Activated effector memory CD4-positive, alpha-beta T cell treated with anti-CD3 and anti-CD28 coated beads, Interleukin-2, amount 50 U/mL, for 16 hours (primary cell): ENCODE measurements at places on chromosomes 3 and 15.

- peak; percentile 75 for DNase-seq
Observed at GRCh38 chr3:108153451-108153981, 62.7 kb upstream of the CD47 start.

GRCh38 chr15:83113881-83114674 lies 6.6 kb downstream of the TM6SF1 start:
- DNase-seq, result no peak

- no peak for DNase-seq
Observed at GRCh38 chr3:66017591-66017990, 21.1 kb downstream of the MAGI1 start.

GRCh38 chr3:193826159-193826795 lies 233.3 kb downstream of the OPA1 start:
- DNase-seq, result no peak

DNA sequence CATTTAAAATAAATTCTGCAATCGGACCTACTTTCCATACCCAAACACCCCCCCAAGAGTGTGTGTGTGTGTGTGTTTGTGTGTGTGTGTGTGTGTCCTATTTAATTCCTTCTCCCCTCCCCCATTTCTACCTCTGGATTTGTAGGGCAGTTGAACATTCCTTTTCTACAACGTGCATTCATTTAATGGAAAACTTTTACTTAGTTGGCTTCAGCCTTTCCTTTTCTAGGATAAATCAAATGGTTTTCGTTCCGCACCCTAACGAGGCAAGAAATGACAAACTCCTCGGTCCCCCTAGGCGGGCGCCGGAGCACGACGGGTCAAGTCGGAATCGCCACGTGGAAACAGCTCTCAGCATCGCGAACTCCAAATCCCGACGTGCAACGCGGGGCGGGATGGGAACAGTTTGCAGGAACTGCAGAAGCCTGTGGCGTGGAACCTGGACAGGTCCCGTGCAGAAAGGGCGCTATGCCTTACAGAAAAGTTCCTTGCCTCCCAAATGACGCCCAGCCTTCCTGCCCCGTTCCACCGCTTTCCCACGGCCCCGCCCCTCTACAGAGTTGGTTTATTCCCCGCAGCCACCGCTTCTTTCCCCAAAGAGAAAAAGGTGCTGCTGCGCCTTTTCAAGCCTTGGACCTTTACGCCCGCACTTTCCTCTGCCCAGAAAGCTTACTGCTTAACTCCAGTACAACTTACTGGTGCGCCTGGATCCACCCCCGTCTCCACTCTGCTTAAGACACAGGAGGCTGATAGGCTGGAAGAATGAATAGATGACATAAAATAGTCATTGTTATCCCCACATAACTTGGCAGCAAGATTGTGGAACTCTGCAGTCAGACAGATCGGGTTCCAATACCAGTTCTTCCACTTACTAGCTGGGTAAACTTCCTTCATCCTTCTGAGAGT lies 1.1 kb upstream of the EIF2B5 start:
- peak; percentile 82 for DNase-seq

GRCh38 chr15:63495343-63495742 lies 9.1 kb upstream of the USP3 start:
- no peak for DNase-seq

GRCh38 chr15:63892794-63893441 lies 59.2 kb upstream of the HERC1 start:
- DNase-seq, result peak; percentile 87
